EH (cell line): ENCODE measurements at places on chromosomes 6 and 20.

- no peak for DNase-seq
Measured at GRCh38 chr6:145352382-145353080, 382.8 kb downstream of the EPM2A start.

DNA sequence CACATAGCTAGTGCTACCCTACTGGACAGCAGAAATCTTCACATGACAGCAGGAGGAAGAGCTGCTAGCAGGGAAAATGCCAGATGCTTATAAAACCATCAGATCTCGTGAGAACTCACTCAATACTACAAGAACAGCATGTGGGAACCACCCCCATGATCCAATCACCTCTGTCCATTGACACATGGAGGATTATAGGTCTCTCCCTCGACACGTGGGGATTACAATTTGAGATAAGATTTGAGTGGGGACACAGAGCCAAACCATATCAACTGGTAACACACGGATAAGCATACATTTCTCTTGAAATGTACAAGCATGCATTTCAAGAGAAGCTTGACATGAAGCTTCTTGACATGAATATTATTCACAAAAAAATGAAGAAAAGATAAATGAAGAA lies 64.1 kb downstream of the MMS22L start:
- DNase-seq: no peak

GRCh38 chr20:4369119-4369797 lies 352.5 kb upstream of the PRND start:
- no peak for DNase-seq

DNA sequence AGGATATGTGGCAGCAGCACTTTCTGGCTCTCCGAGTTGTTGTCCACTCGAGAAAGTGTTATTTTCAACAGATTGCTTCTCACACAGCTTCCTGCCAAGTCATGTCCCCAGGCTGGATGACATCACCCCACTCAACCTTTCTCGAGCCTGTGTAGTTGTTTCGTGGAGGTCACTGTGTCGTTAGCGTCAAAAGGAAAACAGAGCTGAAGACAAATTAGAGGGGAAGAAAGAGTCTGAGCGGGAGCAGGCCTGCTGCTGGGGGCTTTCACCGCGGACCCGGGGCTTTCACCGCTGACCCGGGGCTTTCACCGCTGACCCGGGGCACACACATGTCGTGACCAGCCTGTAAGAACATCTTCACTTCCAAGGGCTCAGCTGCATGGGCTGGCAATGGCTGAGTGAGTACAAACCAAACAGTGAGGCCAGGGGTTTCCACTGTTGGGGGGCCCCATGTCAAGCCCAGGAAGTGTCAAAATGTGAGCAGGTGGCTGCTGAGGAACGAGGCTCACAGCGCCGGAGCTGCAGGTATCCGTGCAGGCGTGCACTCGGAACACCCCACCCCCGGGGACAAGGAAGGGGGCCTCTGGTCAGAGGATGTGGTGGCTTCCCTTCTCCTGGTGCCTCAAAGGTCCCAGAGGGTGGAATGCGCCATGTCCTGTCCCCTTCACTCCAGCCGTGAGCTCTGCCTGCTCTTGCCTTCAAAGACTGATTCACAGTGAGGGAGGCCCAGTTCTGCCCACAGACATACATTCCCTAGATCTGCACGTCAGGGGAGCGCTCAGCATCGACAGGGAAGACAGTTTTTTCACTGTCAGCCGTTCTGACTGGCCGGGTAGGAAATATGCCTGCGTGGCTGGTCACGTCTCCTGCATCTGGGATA lies 365.9 kb downstream of the TAF4 start:
- DNase-seq: peak; percentile 6

GRCh38 chr6:42970871-42971612 lies 7.9 kb downstream of the PEX6 start:
- peak; percentile 56 for DNase-seq

DNA sequence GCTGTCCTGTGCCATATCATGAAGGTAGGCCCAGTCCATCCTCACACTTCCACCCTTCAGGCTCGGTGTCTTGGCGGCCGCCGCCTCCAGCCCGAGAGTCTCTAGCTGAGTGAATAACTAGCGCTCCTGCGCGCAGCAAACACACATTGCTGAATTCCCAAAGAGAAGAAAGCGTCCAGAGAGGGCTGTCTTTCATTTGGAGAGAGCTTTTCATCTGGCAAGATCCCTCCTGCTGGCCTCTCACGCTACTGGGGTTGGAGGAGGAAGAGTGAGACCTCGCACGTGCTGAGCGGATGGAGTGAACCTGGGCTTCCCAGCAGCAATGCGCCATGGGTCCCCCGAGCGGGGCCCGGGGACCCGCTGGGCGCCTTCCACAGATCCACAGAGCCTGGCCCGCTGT lies 73.2 kb downstream of the NCR2 start:
- no peak for DNase-seq

GRCh38 chr6:25242567-25242966 lies 36.6 kb upstream of the CARMIL1 start:
- no peak for DNase-seq

DNA sequence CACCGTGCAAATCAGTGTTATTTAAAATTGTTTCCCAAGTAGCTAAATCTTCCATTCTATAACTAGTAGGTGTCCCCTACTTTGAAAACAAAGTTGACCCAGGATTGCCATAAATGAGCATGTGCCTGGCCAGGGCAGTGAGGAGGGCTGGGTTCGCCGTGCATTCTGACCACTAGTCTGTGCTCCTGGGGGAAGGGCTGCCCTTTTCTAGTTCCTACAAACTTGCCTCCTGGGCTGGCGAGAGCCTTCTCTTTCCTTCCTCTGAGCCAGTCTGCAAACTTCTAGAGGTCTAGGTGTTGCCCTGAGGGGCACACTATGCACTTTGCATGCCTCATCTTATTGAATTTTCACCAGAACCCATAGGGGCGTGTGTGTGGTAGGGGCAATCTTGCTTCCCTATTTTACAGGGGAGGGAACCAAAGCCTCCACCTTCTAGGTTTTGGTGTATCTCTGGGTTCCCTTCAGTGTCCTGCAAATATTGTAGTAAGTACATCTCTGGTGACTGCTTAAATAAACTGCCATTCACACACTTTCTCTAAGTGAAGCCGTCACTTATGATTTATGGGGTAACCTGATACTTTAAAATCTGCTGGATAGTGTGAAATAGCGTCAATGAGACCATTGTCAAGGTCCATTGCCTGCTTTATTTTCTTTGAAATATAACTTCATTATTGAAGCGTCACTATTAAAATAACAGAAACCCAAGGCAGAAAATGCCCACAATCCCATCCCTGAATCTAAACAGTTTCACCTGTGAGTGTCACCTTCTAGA lies 42.2 kb downstream of the CDH26 start:
- DNase-seq: no peak

GRCh38 chr20:23119456-23120216 lies 33.5 kb upstream of the CD93 start:
- no peak for DNase-seq

GRCh38 chr6:54058236-54058635 lies 53.0 kb upstream of the MLIP start:
- DNase-seq: no peak

- DNase-seq: peak; percentile 10
Measured at GRCh38 chr6:76682842-76683241, 610.4 kb upstream of the IMPG1 start.

DNA sequence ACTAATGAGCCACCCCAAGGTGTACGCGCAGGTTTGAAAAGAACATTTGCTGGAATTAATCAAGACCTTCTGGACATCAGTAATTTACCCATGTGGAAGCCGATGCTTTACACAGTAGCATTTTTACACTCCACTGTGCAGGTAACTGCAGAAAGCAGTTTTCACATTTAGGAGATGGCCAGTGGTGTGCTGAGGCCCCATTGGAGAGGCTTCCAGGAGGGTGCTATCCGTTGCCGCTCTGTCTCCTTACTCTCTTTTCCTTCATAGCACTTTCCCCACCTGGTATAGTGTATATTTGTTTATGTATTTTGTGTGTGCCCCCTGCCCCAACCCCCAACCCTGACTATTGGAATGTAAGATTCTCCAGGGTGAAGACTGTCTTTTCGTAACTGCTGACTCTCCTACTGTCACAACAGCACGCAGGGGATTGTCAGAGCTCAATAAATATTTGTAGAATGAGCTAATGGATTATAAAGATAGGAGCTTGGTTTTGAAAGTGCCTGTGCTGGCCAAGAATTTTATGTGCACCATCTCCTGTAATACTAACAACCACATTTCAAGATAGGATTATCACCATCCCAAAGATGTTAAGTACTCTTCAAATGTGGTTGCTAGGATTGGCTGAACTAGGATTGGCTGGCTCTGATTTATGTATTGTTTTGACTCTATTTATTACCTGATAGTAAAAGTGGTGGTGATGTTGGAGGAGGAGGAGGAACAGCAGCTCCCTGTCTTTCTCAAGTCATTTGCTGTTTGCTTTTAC lies 74.0 kb upstream of the GLP1R start:
- peak; percentile 47 for DNase-seq

- no peak for DNase-seq
Measured at GRCh38 chr6:105907301-105907700, 178.8 kb upstream of the PRDM1 start.
